Fibroblast of skin of back (primary cell): ENCODE measurements at places on chromosomes 2 and 18.

GRCh38 chr18:78637442-78638402 lies 341.9 kb upstream of the SALL3 start:
- DNase-seq: no peak

DNA sequence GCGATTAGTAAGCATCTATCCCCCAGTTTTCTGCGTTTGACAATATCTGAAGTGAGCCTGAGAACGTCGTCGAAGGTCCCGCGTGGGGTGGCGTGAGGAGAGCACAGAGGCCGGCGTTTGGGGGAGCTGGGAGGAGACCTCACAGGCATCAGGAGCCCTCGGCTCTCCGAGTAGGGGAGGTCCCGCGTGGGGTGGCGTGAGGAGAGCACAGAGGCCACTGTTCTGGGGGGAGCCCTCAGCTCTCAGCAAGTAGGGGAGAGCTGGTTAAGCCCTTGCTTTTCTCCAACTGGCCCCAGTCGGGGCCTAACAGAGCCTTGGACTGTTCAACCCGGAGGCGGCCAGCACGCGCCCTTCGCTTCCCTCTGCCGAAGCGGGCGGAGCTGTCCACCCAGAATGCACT lies 134.3 kb downstream of the NFATC1 start:
- DNase-seq: no peak

DNA sequence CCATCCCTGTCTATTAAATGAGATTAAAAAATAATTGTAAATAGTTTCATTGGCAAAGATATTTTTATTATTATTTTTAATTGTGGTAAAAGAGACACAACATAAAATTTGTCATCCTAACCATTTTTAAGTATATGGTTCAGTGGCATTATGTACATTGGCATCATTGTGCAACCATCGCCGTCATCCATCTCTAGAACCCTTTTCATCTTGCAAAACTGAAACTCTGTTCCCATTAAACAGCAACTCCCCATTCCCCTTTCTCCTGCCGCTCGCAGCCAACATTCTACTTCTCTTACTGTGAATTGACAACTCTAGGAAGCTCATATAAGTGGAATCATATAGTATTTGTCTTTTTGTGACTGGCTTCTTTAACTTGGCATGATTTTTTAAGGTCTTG lies 25.3 kb downstream of the LAMA3 start:
- no peak for DNase-seq

- no peak for DNase-seq
These were observed 55.0 kb upstream of the ITGA6 start for GRCh38 chr2:172372436-172372835.

GRCh38 chr2:158841850-158842249 lies 46.7 kb downstream of the DAPL1 start:
- peak; percentile 93 for DNase-seq

GRCh38 chr2:45833968-45834344 lies 182.5 kb downstream of the PRKCE start:
- DNase-seq: no peak

GRCh38 chr18:23302851-23303527 lies 150.1 kb upstream of the RIOK3 start:
- DNase-seq: peak; percentile 96

- DNase-seq: peak; percentile 24
These were observed 346.2 kb downstream of the ZNF521 start for GRCh38 chr18:25005541-25006403.

- DNase-seq: no peak
These were observed 115.2 kb downstream of the ROCK1 start for GRCh38 chr18:20996418-20996817.

DNA sequence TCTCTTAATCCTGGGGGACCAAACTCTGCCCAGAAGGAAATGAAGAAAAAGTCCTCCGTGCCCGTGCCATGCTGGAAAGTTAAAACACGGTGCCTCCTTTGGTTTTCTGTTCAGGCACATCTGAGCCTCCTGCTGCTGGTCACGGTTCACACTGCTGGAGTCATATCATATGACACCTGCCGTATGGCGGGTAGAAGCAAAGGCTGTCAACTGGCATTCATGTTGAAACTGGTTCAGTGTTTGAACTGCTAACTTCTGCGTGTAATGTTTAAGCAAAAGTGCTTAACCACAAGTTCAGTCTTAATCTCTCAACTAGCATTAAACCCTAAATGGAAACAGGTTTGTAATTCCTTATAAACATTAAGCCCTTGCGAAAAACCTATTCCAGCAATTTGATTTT lies 3.1 kb downstream of the STK39 start:
- DNase-seq: no peak

DNA sequence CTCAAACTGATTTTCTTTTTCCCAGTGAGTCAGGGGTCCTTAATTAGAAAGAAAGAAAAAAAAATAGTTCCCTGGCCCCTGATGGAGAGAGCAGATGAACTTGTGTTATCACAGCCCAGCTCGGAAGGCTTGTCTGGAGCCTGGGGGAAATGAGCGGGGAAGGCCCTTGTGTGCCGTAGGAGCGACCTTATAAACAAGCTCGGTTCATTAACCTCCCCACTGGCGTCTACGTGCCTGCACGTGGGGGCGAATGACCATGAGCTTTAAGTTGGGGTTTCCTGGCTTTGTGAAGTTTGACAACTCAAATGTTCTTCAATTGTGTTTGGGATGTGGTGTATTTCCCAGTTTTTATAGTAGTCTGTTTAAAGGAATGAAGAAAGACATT lies 69.5 kb downstream of the EPAS1 start:
- no peak for DNase-seq

DNA sequence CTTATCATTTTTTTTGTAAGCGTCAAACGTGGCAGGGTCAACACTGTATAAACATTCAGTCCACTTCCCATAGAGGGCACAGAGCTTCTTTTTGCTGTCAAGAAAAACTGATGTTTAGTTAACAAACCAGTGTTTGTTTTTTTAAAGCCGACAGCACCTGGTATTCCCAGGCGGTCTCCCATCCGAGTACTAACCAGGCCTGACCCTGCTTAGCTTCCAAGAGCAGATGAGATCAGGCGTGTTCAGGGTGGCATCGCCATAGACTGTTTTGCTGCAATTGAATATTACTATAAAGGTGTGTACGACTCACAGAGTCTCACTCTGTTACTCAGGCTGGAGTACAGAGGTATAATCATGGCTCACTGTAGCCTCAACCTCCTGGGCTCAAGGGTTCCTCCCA lies 31.5 kb downstream of the CABYR start:
- DNase-seq: no peak

DNA sequence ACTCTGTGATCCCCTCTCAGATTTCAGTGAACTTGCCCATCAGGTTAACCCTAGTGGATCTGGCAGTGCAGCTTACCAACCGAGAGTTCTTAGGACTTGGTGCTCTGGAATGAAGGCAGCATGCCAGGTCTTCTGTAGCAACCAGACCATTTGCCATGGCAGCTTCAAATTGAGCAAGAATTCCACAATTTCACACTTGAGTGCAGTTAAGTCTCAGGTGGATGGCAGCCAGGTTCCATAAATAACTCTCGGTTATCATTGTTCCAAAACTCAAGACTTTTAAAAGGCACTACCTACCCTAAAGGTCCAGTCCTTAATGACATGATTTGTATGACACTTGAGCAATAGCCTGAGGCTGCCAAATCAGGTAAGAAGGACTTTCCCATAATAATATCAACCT lies 48.1 kb downstream of the GALNT3 start:
- DNase-seq: no peak
